NCI-H1048 (cell line): ENCODE measurements at places on chromosomes 7 and 10.

GRCh38 chr10:8453587-8453986, 399.1 kb downstream of the GATA3 start:
- DNase-seq = no peak

GRCh38 chr7:134174795-134175261, 47.7 kb downstream of the LRGUK start:
- DNase-seq = no peak

GRCh38 chr7:157389951-157390730, 53.3 kb downstream of the DNAJB6 start:
- DNase-seq = no peak

GRCh38 chr10:5732141-5732540, 47.5 kb downstream of the TASOR2 start:
- no peak for DNase-seq

- DNase-seq = no peak
These were observed 35.3 kb downstream of the RASGEF1A start for GRCh38 chr10:43231523-43232078.

DNA sequence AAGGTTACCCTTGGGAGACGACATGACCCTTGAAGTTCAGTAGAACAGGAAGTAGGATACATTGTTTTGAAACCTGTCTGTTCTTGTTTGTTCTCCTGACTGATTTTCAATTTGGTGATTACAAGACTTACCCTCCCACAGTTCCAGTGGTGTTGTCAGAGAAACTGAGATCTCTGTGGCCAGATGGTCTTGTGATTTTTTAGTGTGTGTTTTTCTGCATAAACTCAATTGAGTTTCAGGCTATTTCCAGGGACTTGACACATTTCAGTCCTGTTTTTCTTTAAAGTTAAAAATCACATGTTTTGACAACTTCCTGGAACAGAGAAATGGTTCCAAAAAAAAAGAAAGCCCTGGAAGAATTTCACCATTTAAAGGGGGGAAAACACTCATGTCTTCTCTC, 22.3 kb downstream of the PIK3CG start:
- DNase-seq = no peak

DNA sequence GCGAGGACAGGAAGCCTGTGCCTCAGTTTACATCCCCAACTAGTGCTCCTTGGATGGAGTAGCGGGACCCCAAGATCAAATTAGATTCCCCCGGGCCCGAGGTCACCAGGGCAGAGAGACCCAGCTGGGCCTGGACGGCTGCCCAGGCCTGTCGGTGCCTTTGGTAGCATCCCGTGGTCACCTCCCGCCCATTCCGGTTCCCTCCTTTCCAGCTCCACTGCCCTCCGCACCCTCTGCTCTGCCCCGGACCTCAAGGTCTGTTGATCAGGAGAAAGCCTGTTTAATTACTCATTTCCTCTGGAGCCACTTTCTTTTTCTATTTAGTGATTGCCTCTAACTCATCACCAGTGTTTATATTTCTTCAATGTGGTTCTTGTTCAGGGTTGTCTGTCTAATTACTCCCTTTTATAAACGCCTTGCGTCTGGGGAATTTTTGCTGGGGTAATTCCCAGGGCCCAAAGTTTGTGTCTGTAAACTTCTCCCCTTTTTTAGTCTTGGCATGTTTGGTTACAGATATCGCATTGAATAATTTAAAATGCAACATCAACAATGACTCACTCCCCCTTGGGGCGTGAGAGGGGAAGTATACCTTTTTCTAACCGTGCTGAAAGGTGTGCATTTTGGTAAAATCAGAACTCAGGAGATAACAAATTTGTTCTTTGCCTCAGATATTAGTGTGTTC, 1.9 kb downstream of the FOXK1 start:
- DNase-seq = no peak

DNA sequence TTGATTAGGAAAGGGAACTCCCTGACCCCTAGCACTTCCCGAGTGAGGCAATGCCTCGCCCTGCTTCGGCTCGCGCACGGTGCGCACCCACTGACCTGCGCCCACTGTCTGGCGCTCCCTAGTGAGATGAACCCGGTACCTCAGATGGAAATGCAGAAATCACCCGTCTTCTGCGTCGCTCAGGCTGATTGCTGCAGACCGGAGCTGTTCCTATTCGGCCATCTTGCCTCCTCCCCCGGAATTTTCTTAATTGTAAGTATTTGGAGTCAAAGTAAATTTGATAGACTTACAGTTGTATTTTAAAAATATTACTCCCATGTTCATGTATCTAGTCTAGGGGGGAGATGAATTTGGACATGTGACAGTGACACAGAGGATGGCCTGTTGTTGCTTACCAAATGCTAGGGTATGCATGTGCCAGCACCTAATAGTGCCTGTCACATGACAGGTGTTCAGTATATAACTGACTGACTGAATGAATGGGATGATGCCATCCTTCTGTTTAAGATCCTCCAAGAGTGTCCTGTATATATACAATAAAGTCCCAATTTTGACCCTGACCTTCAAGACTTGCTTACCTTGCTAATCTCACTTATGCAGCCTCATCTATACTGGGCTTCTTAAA, 42.0 kb upstream of the ICA1 start:
- no peak for DNase-seq

DNA sequence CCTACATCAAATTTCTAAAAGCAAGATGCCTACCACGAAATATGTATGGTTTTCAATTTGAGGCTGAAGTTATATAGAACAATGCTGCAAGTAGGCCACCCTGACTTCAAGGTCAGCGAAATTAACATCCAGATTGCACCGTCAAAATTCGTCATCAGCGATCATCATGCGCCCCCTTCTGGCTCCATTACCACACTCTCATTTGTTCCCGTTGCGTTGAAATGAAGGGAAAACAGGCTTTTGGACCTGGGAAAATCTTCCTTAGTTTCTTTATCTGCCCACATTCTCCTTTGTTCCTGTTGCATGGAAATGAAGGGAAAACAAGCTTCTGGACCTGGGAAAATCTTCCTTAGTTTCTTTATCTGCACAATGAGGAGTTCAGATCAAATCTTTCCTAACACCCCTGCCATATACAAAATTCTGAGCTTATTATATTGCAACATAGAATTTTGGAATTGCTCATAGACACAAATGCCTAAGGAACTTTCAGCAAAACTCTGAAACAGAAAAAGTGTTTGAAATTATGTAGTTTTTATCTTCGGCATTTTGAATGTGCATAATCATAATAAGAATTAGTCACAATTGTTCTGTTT, 98.2 kb upstream of the PRKCQ start:
- no peak for DNase-seq
